Stimulated activated naive CD8-positive, alpha-beta T cell treated with anti-CD3 and anti-CD28 coated beads, Interleukin-15, Interleukin-2, amounts not matched to agents 100 U/mL and 50 U/mL, for 24 hours (primary cell): ENCODE measurements at places on chromosomes 13 and 19.

GRCh38 chr19:7516878-7517277, 975 bp downstream of the ZNF358 start:
- no peak for DNase-seq

DNA sequence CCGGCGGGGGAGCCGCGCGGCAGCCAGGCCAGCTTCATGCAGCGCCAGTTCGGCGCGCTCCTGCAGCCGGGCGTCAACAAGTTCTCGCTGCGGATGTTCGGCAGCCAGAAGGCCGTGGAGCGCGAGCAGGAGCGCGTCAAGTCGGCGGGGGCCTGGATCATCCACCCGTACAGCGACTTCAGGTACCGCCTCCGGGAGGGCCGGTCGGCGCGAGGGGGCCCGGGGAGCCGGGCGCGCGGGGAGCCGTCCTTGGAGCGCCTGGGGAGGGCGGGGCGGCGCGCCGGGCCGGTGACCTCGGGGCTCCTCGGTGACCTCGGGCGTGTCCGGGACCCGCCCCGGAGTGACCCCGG, 690 bp downstream of the HCN2 start:
- no peak for DNase-seq

- no peak for DNase-seq
These were observed 26.9 kb downstream of the NOTCH3 start for GRCh38 chr19:15173746-15174404.

DNA sequence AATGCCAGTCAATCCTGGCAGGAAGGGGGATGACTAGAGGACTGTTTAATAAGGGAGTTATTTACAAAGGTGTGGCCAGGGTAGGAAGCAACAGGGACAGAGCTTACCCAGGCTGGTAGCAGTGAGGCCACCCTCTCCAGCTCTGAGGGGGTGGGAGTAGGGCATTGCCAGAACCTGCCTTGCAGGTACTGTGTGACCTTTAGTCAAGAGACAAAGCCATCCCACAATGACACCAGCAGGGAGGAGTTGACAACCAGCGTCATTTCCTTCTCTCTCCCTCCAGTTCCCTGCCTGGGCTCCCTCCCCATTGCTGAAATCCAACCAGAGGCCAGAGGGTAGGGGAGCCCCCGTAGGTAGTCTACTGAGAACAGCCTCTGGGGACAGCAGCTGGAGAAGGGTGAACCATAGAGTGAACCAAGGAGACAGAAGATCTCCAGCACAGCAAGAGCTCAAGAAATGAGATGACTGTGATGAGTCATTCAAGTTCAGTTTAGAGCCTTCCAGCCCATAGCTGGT, 33.3 kb upstream of the SPATA13 start:
- peak; percentile 27 for DNase-seq

GRCh38 chr13:92804346-92804745, 422.3 kb upstream of the GPC6 start:
- DNase-seq: no peak

GRCh38 chr13:97875911-97876310, 77.6 kb upstream of the IPO5 start:
- DNase-seq: no peak

DNA sequence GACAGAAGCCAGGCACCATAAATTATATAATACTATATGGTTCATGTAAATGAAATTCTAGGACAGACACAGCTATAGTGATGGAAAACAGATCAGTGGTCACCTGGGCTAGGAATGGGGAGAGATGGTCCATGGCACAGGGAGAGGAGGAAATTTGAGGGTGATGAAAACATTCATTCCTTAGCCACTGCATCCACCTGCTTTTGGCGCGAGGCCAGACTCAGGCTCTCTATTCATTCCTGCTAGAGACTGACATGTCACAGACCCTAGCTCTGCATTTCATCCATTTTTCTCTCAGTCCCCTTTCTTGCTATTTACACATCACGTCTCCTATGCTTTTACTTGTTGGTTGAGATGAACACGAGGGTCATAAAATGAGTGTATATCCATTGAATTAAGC, 628.3 kb upstream of the SLC10A2 start:
- DNase-seq: no peak

DNA sequence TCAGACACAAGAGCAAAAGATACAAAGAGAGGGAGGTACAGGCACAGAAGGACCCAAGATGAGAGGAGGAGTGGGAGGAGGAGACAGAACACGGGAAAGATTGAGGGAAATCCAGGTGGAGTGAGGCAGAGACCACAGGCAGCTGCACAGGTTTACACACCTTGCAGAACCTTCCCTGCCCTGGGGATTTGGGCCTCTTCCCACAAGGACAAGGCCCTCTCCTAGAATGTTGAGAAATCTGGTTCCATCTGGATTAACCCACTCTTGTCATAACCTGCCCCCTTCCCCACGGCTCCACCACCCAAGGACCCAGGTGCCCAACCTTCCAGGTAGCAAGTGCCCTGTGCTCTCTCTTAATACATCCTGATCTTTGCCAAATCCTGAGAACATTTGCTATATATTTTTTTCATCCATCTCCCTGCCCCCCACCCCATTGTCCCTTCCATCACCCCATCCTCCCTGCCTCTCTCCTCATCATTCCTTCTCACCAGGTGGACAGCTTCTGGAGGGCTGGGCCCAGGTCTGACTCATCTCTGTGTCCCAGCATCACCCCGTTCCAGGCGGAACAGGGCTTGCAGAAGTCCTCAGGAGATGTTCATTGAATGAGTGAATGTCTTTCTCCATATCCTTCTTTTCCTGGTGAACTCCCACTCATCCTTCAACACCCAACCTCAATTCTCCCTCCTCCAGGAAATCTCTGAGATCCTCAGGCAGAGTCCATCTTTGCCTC, 8.8 kb upstream of the KLK8 start:
- DNase-seq: no peak

DNA sequence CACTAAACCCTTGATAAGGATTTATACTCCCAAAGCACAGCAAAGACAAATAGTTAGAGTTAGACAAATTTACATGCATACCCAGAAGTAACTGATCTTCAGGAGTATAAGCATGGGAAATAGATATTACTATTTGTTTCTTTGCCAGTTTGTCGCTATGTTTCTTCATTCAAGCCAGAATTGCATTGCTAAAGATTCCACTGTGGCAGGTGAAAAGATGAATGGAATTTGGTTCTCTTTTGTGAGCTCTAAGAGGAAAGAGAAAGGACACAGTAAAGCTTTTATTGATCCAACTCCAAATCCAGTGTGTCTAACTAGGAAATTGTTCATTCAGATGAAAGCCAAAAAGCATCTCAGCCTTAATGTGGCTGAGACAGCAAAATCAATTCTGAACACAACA, 292.3 kb upstream of the SPRY2 start:
- DNase-seq: no peak

DNA sequence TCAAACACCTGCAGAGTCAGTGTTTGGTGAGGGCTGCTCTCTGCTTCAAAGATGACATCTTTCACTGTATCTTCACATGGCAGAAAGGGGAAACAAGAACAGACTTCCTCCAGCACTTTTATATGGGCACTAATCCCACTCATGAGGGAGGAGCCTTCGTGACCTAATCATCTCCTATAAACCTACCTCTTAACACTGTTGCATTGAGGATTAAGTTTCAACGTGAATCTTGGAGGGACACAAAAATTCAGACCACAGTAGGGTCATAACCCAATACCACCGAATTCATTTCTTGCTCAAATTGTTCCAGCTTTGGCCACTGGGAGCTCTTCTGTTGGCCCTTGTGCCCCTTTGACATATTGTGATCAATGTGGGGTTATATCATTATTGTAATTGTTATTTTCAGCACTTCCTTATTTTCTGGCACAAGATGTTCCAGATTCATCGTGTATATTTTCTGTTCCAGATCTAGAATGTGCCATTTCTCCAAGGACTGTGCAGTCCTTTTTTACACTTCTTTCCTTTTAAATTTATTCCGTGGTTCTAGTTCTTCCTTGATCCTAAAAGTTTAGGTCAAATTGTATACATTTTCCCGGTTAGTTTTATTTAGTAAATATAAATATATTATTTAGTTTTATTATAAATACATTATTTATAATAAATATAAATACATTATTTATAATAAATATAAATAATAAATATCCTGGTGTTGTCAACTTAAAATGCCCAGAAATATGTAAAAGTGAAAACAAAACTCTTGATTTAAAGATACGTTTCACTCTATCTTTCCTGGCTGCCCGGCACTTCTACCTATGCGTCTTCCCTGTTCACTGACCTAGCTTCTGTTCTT, 35.5 kb upstream of the IGFL4 start:
- no peak for DNase-seq

DNA sequence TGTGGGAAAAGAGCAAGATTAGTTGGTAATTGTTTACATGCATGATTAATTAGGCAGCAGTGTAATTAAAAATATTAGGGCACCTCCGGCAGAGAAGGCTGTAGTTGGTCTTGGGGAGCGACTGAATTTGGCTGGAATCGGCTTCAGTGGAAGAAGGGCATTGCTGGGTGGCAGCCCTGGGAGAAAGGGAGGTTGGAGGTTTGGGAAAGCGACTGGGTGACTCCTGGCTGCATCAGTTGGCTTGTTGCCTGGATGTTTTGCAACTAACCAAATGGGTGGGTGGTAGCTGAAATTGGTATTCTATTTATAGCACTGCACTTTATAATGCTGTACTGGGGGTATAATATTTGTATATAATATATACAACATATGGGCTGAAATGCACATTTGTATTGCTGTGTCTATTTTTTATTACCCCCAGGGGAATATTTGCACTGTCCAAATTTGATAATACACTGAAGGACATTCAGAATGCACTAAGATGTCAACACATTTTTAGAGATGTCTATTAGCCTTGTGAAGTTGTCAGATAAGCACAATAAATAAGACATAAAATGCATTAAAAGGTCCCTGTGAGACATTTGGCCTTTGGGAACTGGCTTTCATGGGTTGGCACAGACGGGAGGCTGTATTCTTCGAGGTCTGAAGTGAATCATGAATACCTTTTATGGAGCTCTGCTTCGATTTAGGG, 1.7 kb downstream of the B3GLCT start:
- no peak for DNase-seq

DNA sequence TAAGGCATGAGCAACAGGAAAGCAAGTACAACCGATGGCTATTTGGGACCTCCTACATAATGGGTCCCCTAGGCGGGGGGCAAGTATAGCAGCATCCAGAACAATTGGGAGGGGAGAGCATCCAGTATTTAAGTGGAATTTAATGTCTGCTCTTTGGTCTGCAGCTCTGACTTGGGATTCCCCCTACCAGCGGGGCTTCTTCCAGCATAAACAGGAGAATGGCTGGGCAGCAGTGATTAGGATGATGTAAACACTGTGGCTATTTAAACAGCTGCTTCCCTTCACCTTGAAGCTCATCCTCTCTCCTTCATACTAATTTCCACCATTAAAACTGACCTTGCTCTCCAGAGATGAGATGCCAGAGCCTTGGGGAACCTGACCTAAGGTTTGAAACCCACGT, 73.9 kb upstream of the OXGR1 start:
- no peak for DNase-seq

DNA sequence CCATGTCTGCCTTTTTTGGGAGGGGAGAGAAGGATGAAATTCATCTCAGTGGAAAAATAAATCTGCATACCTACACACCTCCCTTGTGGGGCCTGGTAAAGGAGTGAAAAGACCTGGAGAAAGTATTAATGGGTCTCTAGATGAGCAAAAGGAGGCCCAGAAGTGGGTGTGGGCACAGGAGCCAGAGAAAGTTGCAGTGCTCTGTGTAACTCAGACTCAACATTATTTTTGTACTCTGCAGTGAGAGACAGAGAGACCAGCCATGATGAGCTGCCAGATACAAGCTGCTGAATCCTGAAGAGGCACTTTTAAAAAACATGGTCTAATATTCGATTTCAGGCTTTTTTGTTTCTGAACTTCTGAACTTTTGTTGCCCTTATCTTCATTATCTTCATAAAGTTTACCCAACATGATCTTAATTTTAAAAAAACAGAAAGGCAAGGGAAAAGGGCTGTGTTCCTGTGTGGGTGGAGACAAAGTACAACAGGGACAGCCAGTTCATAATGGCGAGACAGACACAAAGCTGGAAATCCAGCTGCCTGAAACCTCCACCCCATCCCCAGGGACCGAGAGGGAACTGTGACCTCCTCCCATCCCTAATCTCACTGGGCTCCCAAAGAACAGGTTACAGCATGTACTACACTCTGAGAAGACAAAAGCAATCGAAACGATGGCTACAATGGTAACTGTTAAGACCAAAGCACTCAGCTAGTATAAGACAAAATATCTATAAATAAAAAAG, 77.2 kb downstream of the KLF12 start:
- no peak for DNase-seq

- DNase-seq: peak; percentile 79
These were observed 2.7 kb downstream of the WDR88 start for GRCh38 chr19:33134571-33135041.

DNA sequence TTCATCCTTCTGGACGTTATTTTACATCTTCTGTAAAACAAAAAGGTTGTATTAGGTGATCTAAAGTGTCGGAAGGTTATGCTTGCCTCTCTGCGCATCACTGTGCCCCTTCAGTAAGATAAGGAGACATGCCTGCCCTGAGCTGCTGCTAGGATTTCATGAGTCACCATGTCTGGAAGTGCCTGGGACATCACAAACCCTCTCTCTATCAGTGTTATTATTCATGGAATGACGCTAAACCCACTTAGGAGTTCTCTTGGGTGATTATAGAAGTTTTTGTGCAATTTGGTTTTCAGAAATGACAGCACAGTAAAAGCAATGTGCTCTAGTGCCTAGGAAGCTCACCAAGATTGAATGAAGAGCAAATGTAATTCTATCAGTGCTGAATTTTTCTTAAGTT, 617.7 kb downstream of the DCT start:
- no peak for DNase-seq

GRCh38 chr13:30295116-30295515, 12.2 kb downstream of the KATNAL1 start:
- DNase-seq: no peak

GRCh38 chr13:95535243-95535642, 17.3 kb upstream of the CLDN10 start:
- no peak for DNase-seq

DNA sequence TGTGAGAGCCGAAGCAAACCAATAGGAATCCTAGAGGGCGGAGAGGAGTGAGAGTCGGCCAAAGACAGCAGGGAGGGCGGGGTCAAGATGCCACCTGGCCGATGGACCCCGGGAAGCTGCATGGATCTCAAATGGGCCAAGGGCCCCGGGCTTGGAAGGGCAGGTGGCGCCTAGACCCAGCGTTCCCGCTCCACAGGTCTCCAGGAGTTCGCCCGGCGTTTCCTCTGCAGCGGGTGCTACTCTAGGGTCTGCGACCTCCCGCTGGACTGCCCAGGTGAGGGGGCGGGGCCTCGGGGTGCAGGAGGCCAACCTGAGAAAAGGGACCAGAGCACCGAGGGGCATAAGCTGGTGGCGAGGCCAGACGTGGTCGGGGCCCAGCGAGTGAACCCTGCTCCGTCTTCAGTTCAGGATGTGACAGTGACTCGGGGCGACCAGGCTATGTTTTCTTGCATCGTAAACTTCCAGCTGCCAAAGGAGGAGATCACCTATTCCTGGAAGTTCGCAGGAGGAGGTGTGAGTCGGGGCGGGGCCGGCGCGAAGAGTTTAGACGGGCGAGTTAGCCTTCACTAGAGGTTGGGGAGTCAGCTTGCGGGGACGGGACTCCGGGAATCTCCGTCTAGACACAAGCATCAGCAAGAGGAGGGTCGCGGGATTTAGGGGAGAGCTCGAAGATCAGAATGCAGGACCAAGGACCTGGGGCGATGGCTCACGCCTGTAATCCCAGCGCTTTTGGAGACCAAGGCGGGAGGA, 9.9 kb downstream of the SPACA6 start:
- peak; percentile 20 for DNase-seq

- DNase-seq: no peak
These were observed 20.9 kb upstream of the KLF2 start for GRCh38 chr19:16303755-16304154.
